ENCODE measurements at places on chromosomes 7 and 10.

DNA sequence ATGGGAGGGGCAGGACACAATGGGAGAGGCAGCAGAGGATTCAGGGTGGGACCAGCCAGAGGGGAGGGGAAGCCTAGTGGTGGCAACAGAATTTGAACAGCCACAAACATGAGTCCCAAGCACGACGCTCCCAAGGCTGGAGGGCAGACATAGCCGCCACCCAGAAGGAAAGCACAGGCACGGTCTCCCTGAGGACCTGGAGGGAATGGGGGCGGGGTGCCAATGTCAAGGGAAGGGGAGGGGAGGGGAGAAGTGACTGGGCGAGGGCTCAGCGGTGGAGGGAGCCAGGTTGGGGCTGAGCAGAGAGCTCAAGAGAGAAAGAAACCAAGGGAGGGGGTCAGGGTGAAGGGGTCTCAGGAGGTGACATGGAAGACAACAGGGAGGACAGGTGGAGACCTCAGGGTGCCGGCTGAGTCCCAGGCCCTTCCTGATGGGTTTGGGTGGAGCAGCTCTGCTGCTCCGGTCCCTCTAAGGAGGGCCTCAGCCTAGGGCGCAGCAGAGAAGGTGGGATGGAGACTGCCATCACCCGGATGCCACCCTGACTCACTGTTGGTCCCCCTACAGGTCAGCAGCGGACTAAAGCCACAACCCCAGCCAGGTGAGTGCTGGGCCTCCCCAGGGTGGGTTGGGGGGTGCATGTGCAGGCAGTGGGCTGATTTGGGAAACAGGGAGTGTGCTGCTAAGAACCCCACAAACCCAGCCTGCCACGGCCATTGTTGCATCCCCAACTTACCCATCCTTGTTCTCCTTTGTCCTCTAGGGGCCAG is 24.2 kb downstream of the PILRA start:
- DNase-seq = no peak

DNA sequence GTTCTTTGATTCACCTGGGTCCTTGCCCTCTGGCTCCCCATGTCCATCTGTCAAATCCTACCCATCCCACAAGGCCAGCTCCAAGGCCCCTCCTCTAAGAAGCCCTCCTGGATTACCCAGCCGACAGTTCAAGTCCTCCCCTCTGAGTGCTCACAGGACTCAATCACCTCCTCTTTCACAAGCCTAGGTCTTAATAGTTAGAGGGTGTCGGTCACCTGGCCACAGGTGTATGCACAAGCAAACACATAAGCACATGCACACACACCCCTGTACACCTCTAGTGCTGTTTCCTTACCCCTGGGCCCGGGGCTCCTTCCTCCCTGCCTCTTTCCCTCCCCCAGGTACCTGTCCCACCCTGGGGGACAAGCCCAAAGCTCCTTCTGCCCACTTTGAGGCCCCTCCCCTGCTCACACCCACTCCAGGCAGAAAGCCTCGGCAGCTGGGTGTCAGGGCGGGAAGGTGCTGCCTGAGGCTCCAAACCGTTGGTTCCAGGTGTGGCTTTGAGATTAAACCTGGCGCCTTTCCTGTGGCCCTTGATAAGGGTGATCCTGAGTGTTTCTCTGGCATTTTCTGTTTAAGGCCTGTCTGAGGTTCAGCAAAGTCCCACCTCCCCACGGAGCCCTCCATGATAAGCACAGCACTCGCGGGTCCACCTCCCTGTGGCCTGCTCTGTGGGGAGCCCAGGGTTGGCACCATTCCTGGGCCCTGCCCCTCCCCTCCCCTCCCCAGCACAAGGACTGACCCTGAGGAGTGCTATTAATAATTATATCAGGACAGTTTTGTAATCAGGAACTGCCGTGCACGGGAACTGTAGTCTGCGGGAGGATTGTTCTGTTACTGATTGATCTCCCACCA is 14.6 kb upstream of the AQP1 start:
- DNase-seq = no peak

GRCh38 chr10:118017850-118018249 is 28.9 kb downstream of the RAB11FIP2 start:
- DNase-seq = no peak

DNA sequence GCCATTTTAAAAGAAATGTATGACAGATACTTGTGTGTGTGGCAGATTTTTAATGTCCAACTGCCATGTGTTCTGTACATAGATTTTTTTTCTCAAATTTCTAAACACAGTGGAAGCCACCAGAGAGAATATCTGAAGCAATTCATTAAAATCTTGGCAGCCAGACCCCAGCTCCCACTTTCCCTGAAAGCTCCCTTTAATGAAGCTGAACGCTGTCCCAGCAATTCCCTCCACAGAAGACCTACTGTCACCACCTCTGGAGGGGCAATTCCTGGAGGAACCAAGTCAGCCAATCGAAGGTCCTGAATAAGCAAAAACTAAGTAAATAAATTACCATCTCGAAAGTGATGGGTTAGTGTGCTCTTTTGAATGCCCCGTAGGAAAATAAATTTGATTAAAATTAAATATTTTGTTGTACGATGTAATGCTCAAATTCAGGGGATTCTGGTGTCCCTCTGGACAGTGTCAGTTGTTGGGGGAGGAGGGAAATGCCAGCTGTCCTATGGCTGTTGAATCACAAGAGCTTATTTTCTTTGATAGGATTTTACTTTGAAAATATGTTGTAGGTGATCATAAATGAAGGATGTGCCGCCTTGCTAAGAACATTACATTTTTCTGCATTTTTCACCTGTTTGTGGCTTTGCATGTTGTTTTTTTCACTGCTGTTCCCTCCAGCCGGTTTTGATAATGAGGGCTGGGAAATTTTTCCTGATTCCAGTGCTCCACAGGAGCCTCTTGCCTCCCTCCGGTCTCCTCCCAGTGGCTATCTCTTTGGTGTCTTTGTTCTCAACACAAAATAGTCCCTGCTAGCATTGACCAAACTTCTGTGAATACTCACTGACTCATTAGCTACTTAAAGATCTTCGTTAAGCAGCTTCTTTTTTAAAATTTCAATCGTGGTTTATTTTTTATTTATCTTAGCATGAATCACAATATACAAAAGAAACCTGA is 9.2 kb upstream of the GSAP start:
- DNase-seq = no peak

- no peak for DNase-seq
Measured at GRCh38 chr10:51029172-51029641, 45.1 kb upstream of the PRKG1 start.

DNA sequence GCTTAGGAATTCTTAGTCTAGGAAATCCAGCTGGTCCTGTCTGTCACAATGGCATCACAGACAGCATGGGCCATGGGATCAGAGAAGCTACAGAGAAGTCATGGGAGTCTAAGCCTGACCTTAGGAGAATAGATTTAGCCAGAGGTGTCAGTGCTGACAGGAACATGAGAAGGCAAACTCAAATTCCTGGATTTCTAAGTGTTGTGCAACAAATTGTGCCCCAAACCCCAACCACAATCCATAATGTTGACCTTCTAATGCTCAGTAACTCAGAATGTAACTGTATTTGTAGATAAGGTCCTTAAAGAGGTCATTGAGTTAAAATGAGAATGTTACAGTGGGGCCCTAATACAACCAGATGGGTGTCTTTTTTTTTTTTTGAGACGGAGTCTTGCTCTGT is 95.9 kb upstream of the RHOBTB1 start:
- DNase-seq = no peak

GRCh38 chr7:31076051-31076450 is 23.9 kb downstream of the ADCYAP1R1 start:
- DNase-seq = no peak

DNA sequence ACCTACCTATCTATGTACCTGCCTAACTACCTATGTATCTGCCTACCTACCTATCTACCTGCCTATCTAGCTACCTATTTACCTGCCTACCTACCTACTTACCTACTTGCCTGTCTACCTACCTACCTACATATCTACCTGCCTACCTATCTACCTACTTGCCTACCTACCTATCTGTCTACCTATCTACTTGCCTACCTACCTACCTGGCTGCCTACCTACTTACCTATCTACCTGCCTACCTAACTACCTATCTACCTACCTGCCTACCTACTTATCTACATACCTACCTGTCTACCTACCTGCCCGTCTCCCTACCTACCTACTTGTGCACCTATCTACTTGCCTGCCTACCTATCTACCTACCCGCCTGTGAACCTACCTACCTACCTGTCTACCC is 68.7 kb upstream of the NPTX2 start:
- DNase-seq = no peak

DNA sequence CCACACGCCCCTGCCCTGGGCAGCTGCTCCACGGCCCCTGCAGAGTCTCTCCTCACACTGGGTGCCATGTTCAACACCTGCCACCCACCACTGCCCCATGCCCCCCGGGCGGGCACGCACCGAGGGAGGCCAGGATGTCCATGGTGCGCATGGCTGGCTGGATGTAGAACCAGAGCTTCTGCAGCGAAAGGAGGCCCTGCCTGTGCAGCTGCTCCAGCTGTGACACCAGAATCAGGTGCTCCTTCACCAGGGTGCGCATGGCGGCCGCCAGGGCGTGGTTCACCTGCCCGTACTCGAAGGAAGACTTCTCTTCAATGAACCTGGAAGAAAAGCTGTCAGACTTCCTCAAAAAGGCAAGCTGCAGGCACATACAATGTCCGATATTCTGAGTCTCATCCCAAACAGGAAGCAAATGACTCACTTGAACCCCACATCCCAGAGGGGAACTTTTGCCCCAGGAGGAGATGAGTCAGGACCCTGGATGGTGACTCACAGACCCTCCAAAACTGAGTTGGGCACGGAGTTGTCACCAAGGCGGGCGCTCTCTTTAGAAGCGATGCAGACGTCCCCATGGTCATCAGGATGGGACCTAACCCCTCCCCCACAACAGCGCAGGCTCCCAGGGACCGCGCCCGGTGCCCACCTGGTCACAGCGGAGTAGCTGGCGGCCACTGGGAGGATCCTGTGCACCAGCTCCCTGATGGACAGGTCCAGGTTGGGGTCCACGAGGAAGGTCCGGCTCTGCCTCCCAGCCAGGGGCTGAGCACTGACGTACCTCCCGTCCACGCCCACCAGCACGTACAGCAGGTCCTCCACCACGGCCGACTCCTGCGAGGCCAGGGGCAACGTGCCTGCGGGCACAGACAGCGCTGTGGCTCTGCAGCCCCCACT is 15.5 kb downstream of the TUBGCP2 start:
- DNase-seq = no peak
